Activated CD4-positive, alpha-beta T cell treated with anti-CD3 and anti-CD28 coated beads, Interleukin-2, amount 50 U/mL, for 16 hours (primary cell): ENCODE measurements at places on chromosomes 2 and 18.

DNA sequence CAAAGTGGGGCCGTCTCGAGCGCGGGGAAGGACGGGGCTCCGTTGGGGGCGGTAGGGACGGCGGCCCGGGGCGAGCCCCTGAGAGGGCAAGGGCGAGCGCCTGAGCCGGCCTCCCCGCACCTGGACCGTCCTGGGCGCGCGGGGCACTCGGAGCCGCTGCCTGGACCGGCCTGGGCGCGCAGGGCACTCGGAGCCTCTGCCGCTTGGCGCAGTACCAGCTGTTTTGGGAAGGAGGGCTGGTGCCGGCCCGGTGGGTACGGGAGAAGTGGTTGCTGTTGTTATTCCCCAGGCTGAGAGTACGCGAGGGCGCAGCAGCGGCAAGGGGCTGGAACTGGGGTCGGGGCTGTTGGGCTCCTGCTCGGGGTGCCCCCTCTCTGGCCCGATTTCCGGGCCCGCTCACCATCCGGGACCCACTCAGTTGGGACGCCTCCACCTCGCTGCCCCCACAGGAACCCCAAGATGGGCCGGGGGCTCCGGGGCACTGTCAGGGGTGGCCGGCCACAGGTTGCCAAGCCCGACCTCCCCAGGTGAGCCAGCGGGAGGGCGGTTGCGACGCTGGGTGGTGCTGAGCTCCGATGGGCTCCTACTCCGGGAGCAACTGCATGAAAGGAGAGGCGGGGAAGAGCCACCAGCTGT, 579 bp downstream of the ARHGEF4 start:
- DNase-seq, result no peak

- DNase-seq, result no peak
Observed at GRCh38 chr18:55906536-55906935, 318.5 kb upstream of the TCF4 start.

DNA sequence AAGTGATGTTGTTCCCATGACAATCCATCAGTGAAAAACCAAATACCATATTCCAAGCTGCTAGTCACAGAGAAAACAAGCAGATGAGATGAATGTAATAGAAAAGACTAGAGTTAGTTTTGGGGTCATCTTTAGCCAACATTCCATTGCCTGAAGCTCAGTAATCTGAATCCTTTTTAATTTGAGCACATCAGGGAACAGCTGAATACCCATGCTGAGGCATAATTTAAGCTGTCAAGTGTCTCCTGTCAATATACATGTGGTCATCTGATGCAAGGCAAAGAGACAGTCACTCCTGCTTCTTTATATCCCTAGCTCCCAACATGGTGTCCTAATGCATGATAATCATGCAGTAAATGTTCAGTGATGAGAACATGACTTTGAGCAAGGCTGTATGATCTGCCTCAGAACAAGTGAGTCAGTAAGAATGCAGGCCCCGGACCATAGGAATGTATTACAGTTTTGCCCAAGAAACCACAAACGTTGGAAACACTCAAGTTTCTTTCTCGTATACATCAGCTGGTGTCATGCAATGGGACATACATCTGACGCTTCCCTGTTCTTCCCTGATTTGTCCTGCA, 48.0 kb downstream of the CDK15 start:
- no peak for DNase-seq

GRCh38 chr2:98769114-98769476, 38.2 kb upstream of the MGAT4A start:
- no peak for DNase-seq
